ENCODE measurements at places on chromosomes 11 and 22.
A peak's percentile ranks its signal among the peaks of the same experiment; 100 is the strongest.

DNA sequence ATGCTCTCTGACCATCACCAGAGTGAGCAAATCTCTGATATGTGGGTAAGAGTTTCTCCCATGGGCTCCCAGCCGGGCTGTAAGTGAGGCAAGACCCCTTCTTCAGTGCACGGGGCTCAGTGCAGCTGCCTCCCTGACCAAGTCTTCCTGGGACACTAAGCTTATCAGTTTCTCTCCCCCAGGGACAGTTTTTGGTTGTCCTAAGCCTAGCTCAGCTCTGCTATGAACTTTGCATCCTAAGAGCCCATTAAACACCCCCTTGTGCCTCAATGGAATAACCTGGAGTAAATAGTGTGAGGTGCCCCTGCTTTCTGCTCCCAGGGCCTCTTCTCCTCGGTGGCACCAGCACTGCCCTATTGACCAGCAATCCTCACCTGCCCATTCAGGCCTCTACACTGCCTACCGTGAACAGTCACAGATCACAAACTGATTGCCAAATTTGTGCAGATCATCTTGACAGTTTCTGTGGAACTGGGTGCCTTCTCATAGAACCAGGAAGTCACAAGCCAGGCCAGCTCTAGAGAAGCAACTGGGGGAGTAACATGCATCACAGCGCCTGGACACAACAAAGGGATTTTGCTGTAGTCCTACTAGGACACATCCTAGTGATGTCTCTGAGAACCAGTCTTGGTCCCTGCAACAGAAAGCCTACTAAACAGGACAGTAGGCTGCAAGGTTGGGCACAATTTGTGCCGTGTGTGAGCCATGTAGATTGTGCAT lies 19.5 kb upstream of the IGLL5 start:
- DNase-seq = no peak

- no peak for DNase-seq
These were observed 670 bp downstream of the RASD2 start for GRCh38 chr22:35541254-35541748.

- no peak for DNase-seq
These were observed 359.3 kb downstream of the CADM1 start for GRCh38 chr11:115144914-115145313.

- no peak for DNase-seq
These were observed 10.9 kb downstream of the VPS26B start for GRCh38 chr11:134235399-134235798.

DNA sequence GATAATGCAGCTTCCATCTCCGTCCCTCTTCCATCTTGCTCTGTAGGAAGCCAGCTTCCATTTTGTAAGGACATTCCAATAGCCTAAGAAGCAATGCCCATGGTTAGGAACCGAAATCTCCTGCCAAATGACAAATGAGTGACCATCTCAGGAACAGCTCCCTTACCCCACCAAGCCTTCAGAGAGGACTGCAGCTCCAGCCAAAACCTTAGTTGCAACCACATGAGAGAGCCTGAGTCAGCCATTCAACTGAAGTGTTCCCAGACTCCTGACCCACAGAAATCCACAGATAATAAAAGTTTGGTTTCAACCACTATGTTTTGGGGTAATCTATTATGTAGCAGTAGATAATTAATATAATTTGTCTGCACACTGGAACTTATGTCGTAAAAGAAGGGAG lies 51.7 kb upstream of the LDLRAD3 start:
- no peak for DNase-seq

DNA sequence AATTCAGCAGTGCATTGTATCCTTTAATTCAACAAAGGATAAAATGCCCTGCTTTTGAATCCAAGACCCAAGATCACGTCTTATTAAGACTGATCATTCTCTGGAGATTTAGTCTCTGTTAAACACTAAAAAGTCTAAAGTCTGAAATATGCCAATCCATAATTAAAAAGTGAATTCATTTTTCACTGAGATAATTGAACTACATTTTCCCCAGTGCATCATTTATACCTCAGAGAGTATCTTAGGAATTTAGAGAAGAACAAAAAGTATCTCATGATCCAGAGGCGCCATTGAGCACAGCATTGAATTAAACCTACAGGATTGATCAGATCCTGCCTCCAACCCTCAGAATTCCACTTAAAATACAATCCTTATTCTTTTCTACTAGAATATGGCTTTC lies 5.4 kb downstream of the OR5AP2 start:
- no peak for DNase-seq

DNA sequence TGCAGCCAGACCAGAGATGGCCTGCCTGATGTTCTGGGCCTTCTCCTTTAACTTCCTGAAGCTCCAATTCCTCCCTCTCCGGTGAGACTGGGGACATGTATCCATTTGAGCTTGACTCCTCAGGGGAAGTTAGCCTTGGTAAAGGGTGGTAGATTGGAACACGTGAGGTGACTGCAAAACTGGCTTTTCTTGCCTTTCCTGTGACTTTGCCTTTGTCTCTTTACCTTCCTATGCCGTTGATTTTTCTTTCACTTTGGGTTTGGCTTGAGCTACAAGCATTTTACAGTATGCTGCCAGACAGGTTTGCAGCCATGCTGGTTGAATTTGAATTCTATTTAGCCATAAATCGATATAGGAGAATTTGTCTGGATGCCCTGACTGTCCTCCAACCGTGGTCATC lies 16.8 kb upstream of the GLYATL1 start:
- no peak for DNase-seq

DNA sequence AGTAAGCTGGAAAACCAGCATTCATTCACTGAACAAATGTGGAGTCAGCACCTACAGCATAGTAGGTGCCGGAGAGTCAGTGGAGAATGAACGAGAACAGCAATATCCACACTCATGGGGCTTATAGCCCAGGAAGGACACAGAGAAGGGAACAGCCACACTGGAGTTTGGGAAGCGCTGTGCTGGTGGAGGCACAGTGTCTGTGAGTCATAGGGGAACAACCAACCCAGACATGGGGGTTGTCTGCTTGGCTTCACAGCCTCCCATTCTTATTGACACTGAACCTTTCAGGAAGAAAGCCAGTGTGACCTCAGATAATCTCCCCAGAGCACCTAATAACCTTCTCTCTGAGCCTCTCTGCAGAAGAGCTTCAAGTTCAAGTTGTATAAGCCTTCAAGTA lies 56.6 kb upstream of the UBASH3B start:
- DNase-seq = no peak

GRCh38 chr11:86702220-86702983 lies 30.0 kb upstream of the ME3 start:
- no peak for DNase-seq

DNA sequence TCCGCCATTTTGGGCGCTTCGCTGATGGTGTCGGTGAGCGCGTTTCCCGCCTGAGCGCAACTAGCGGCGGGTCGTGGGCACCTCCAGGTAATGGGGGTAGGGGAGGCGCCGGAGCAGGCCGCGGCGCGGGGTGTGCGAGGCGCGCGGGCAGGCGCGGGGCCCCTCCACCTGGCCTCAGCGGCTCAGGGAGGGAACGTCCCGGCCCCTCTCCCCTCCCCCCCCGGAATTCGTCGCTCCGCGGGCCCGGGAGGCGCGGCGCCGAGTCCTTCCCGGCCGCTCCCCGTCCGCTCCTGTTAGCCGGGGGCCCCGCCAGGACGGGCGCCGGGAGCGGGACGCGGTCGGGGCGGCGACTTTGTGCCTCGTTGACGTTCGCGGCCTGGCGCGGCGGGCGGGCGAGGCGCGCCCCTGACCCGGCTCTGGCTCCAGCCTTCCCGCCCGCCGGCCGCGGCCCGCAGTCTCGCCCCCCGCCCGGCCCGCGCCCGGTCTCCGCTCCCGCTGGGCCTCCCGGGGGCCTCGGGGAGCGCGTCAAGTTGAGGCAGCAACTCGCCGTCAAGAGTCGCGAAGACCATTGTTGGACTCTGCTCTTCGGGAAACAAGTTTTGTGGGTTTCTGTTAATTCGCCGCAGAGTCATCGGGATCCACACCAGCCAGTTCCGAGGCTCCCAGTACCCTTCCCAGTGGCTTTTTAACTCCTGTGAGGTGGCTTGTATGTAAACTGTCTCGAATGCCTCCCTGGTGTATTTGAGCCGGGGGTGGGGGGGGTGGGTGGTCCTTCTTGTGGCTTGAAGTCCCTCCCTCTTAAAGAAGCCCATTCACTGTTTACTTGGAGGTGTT lies at the start of gene PPP6R3:
TSS of gene PPP6R3 (plus strand) at position 12 of the 834 bp plus-strand sequence. CDS start 76,913 bp downstream, outside the sequence.
- DNase-seq = no peak

GRCh38 chr11:64759131-64759721 lies 548 bp downstream of the PYGM start:
- no peak for DNase-seq

DNA sequence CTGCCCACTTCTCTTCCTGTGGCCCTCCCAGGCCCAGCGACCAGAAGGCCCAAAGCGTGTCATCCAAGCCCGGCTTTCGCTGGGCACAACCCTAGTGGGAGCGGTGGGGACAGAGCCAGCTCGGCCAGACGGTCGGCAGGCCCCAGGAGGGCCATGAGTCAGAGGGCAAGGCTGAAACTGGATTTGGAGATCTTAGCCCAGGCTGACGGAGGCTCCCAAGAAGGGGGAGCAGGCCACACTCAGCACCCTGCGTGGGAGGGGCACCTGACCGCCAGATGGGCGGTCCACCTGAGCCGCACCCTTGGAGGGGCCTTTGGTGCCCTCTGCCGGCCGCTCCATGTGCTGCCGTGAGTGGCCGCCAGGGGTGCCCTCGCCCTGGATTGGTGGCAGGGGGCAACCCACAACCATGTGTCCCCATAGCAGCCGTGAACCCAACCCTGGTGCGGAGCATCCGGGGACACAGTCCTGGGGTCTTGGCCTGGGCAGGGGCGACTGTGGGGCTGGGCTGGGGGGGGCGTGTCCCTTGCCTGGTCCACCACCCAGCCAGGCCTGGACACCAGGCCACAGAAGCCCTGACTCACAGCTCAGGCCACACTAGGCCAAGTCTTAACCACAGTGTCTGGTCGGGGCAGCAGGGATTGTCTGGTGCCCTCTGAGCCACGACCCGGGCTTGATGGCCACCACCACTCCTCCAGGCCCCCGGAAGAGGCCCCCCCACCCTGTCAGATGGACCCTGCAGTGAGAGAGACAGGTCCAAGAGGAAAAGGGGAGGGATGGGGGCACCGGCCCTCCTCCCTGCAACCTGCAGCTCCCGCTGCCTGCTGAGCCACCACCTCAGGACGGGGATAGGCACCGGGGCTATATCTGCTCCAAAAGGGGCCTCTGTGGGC lies 19.2 kb upstream of the TALDO1 start:
- peak; percentile 86 for DNase-seq

DNA sequence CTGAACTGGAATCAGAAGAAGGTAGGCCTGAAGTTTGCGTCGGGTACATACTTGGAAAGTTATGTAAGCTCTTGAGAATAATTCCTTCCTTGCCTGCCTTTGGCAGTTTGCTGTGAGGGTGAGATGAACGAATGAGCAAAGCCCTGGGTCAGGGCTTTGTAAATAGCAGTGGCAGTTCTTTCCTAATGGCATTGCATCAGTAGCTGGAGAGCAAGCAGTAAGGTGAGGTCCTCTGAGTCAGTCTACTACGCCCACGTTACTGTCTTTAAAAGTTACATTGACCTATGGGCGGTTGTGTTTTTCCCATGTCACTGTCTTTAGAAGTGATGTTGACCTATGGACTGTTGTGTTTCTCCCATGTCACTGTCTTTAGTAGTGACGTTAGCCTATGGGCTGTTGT lies 179.1 kb upstream of the E2F8 start:
- DNase-seq = no peak

- DNase-seq = no peak
These were observed 22.8 kb downstream of the TEAD1 start for GRCh38 chr11:12696911-12697581.

DNA sequence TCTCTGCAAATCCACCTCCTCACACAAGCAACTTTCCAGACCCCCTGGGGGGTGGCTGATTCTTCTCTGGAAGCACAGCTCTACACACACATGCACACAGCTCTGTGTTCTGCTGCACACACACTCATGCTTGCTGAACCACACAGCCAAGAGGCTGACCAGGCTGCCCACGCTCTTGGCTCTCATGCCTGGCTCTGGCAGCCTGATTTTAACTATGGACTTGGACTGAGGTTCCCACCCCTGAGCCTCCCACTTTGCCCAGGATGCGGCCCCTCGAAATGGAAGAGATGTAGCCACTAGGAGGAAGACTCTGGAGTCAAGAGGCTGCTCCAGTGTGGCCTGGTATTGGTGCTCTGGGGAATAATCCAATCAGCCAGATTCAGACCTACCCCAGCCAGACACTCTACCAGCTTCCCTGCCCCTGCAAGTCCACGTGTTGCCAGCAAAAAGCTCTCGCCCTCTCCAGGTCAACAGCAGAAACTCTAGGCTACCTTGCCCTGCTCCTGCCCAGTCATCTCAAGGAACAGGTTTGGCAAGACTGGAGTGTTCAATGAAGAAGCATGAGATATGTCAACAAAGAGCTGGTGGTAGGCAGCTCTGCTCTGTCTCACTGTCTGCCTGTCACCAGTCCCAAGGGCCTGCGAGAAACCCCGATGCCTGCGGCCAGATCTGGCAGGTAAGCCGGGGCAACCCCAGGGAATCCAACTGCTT lies 8.8 kb upstream of the CASTOR1 start:
- DNase-seq = no peak

DNA sequence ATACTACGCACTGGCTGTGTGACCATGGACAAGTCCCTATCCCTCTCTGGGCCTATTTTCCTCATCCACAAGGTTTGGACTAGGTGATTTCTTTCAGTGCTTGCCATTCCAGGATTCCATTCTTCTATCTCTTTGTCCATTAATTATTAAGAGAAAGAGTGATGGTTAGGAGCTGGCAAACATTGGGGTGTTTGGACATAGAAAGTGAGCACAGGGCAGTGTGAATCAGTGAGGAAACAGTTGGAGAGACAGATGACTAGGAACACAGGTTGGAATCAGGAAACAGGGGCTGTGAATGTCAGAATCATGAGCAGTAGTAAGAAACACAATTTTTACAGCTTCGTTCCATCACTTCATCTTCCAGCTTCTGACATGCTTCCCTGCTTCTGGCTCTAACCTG lies 211.8 kb downstream of the INSC start:
- no peak for DNase-seq
